ENCODE measurements at places on chromosomes 4 and X. TPM values are rescaled to one million over a fixed set of nuclear protein-coding genes. Genes with fewer than 3 reads are reported as not detected.

DNA sequence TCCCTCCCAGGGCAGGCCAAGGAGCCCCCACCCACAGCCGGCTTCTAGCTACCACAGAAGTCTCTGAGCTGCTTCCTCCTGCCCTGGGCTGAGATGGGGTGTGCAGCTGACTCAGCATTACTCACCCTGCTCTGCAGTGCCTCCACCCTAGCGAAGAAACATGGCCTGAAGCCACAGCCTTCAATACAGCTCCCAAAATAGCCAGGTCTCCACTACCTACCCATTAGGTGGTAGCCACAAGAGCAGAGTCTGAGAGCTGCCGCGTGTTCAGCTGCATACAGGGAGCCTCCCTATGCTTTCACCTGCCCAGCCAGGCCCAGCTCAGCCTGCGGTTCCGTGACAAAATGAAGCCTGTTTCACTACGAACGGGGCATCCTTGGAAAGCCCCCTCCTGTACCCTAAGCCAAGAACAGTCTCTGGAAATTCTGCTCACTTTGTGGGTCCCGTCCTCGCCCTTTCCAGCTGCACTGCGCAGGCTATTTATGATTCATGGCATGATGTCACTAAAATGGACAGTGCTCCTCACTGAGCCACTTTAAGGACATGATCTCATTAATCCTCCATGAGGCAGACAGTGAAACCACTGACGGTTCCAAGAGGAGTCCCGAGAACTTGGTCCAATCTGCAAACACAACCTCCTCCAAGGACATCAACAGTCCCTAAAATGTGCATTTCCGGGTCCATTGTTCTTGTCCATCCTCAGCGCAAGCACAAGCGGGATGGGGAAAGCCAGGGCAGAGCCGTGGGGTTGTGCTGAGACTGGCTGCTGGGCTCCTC, 20.2 kb downstream of the WDR1 start:
- DNase-seq, result no peak
- no peak overlapping the region for H3K27ac ChIP-seq
- peaks cover 29% of the 10 kb centered on the region for H3K36me3 ChIP-seq
- H3K4me1 ChIP-seq, result peaks cover 5% of the 10 kb centered on the region
- no peak overlapping the region for H3K4me3 ChIP-seq

The CITED1 gene
- total RNA-seq, result 0.45 TPM

The TMEM35A gene
- 5.8 TPM for total RNA-seq

DNA sequence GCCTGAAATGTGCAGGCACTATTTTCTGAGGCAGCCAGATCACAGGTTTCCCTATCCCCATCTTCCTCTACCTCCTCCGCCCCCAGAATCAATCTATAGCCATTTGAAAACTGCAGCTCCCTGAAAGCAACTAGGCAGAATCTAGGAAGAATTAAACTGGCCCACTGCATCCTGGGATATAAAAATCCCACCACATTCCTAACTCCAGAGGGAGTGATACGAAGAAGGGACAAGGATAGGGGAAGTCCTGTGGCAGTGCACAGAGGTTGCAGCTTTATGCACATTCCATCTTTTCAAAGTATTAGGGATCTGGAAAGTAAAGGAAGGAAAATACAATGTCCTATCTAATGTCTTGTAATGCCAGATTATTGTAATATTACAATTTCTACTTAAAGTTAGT, 18.3 kb upstream of the HERC3 start:
- no peak overlapping the region for H3K27ac ChIP-seq
- H3K4me1 ChIP-seq, result no peaks in the 10 kb centered on the region
- DNase-seq, result peak; percentile 80
- no peaks in the 10 kb centered on the region for H3K36me3 ChIP-seq
- no peak overlapping the region for H3K4me3 ChIP-seq
- no peaks in the 10 kb centered on the region for H3K27me3 ChIP-seq

DNA sequence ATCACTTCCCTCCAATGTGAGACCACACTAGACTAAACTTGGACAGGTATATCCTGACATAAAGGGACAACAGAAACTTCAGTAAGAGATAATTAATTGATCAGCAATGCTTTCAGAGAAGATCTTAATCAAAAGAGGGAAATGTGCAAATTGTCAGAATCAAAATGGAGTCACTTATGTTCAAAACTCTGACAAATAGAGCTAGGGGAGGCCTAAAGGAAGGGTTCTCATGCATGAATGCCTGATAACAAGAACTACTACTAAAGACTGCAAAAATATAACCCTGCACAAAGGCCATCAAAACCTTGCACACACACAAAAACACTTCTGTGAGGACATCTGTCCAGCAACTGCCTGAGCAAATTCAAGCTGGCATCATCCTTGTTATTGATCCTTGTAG, 637.5 kb upstream of the INTU start:
- H3K4me1 ChIP-seq, result no peaks in the 10 kb centered on the region
- no peaks in the 10 kb centered on the region for H3K36me3 ChIP-seq
- no peak overlapping the region for H3K4me3 ChIP-seq
- no peak for DNase-seq
- no peaks in the 10 kb centered on the region for H3K27me3 ChIP-seq
- H3K27ac ChIP-seq, result no peak overlapping the region

DNA sequence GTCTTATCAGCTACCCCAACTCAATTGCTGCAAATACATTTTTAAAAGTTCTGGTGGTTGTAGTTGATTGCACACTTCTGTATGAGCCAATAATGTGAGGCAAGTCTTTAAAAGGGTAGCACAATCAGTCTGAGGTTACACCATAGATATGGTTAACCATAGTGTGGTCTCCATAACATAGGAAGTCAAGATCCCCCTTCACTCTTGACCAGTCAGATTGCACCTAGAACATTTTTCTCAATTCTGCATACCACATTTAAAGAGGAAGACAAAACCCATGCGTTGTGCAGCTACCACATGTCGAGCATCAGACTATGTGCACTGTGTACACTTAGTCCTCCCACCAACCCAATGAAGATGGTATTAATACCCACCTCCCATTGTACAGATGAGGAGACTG, 26.5 kb upstream of the CYBB start:
- H3K27ac ChIP-seq, result no peak overlapping the region
- DNase-seq, result no peak
- no peak overlapping the region for H3K4me3 ChIP-seq
- H3K36me3 ChIP-seq, result no peaks in the 10 kb centered on the region

DNA sequence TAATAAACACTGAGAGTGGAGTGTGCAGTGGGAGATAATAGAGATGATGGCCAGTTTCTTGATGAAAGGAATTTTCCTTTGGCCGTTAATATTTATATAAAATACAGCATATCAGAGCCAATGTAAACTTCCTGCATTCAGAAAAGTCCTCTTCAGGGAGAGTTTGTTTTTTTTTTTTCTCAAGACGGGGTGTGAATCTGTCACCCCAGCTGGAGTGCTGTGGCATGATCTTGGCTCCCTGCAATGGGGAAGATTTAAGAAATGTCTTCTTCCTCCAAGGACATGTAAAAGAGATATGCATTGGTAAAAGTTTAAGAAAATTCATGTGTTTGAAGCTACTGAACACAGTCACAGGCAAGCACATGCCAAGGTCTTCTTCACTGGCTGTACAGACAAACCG, 25.4 kb upstream of the TBC1D9 start:
- H3K4me3 ChIP-seq, result no peak overlapping the region
- no peak overlapping the region for H3K27ac ChIP-seq
- no peaks in the 10 kb centered on the region for H3K36me3 ChIP-seq
- no peak for DNase-seq
- H3K4me1 ChIP-seq, result no peaks in the 10 kb centered on the region

GRCh38 chrX:102963955-102964354, 26.9 kb downstream of the RAB40AL start:
- no peaks in the 10 kb centered on the region for H3K27me3 ChIP-seq
- no peak overlapping the region for H3K4me3 ChIP-seq
- no peaks in the 10 kb centered on the region for H3K36me3 ChIP-seq

- H3K27ac ChIP-seq, result no peak overlapping the region
- DNase-seq, result no peak
- no peaks in the 10 kb centered on the region for H3K4me1 ChIP-seq
These were observed 260.7 kb downstream of the INPP4B start for GRCh38 chr4:142585411-142585810.

DNA sequence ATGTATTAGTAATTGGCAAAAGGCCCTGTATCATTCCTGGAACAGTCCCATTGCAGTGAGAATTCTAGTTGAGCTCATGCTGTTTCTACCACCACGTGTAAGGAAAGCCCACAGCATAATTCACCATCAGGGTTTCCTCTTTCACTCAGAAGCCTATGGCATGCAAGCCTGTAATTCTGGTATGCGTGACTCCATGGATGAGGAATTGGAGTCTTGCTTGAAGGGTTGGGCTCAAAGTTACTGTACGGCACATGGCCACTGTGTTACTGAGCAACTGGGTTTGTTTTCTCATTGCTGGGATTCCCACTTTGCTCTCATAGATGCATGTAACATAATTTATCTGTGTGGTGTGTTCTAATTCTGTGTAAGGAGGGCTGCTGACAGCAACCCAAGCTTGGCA, 132.3 kb upstream of the NR3C2 start:
- no peak for DNase-seq
- no peaks in the 10 kb centered on the region for H3K27me3 ChIP-seq
- no peak overlapping the region for H3K4me3 ChIP-seq
- no peaks in the 10 kb centered on the region for H3K36me3 ChIP-seq
- no peak overlapping the region for H3K27ac ChIP-seq

- H3K27me3 ChIP-seq, result no peaks in the 10 kb centered on the region
- no peak overlapping the region for H3K27ac ChIP-seq
- H3K4me1 ChIP-seq, result no peaks in the 10 kb centered on the region
- DNase-seq, result peak; percentile 36
These were observed 63.2 kb upstream of the TNIP3 start for GRCh38 chr4:121227341-121227792.

The FREM3 gene
- total RNA-seq, result 0.07 TPM

DNA sequence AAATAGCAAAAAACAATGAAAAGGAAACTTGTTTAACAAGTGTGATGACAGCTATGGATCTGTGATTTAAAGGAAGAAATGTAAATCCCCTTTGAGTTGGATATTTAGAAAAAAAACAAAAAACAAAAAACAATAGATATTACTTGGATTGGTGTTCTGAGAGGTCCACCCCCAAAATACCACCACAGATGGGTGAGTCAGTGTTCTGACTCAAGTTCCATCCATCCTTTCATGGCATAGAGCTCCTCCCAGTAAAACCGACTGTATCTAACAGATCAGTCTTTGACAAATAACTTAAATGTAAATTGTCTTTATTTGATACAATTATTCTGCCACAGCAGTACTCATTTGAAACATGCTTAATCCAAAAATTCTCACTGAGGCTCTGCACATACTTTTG, 27.4 kb downstream of the TMPRSS11B start:
- no peak for DNase-seq
- H3K27ac ChIP-seq, result no peak overlapping the region
- H3K36me3 ChIP-seq, result no peaks in the 10 kb centered on the region
- H3K4me3 ChIP-seq, result no peak overlapping the region
- peaks cover 20% of the 10 kb centered on the region for H3K4me1 ChIP-seq

The VEGFD gene
- not detected for total RNA-seq

GRCh38 chr4:121950680-121951520, 960 bp downstream of the TRPC3 start:
- no peaks in the 10 kb centered on the region for H3K36me3 ChIP-seq
- H3K27ac ChIP-seq, result no peak overlapping the region
- H3K4me1 ChIP-seq, result peaks cover 7% of the 10 kb centered on the region
- peak overlapping the region; percentile 91 for H3K4me3 ChIP-seq
- DNase-seq, result peak; percentile 44
- H3K27me3 ChIP-seq, result peaks cover 88% of the 10 kb centered on the region

DNA sequence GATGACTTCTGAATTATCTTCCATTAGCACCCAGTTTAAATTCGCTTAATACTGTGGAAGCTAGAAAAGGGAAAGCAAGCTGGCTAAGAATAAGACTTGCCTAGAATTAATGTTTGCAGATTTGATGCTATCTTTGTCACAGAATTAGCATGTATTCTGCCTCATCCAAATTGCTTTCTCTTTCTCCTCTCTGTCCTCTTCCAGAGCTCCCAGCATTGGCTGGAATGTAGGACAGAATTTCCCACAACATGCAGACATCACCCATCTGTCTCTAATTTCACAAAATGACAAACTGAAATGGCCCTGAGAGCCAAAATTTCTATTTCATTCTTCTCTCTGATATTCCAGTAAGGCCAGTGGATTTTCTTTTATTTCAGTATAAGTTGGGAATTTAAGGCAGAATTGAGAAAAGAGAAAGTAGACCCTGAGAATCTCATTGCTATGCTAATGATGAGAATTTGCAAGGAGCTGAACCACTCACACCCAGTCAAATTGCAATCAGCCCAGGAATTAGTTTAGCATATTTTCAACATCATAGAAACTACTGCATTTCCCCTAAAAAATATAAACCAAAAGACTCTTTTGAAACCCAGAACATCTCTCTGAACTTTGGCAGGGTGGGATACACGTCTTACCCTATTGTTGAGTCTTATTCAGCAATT, 188.8 kb downstream of the RCHY1 start:
- H3K4me1 ChIP-seq, result peaks cover 11% of the 10 kb centered on the region
- no peaks in the 10 kb centered on the region for H3K36me3 ChIP-seq
- no peaks in the 10 kb centered on the region for H3K27me3 ChIP-seq
- H3K27ac ChIP-seq, result no peak overlapping the region

The RRAGB gene
- total RNA-seq, result 6.0 TPM

DNA sequence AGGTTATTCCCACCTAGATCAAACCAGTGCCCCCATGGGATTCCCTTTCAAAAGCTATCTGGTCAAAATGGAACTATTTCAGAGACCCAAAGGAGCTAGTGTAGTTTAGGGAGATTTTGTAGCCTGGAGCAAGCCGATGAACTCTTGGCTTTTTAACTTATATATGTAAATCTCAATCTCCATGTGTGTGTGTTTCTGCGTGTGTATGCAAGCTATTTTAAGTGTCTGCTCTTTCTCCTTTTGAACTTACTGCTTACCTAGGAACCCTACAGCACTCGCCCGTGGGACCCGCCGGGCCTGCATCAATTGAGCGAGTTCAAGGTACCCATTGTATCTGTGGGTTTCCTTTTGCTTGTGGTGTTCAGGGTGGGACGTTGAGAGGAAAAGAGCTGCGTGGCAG, 10.4 kb downstream of the CSTF2 start:
- no peaks in the 10 kb centered on the region for H3K4me1 ChIP-seq
- H3K36me3 ChIP-seq, result peaks cover 25% of the 10 kb centered on the region
- H3K4me3 ChIP-seq, result no peak overlapping the region
- DNase-seq, result no peak
- H3K27ac ChIP-seq, result no peak overlapping the region

DNA sequence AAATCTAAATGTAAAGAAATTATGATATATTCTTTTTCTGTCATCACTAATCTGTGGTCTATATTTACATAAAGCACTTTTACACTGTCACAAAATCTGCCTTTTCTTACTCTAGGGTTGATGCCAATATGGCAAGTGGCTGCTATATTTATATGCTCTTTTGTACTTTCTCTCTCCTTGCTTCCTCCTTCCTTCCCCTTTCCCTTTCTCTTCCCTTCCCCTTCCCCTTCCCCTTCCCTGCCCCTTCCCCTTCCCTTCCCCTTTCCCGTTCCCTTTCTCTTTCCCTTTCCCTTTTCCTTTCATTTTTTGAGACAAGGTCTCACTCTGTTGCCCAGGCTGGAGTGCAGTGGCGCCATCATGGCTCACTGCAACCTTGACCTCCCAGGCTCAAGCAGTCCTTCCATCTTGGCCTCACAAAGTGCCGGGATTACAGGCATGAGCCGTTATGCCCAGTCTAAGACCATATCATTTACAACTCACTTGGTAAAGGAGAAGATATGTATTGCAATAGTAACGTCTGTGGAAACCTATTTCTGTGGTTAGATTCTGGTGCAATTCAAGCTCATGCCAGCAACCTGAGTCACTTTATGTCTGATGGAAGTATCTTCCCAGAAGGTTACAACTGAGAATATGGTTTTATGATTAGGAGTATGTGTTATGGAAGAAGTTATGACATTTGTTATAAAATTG, 13.9 kb upstream of the PLAC8 start:
- no peak for DNase-seq
- no peaks in the 10 kb centered on the region for H3K4me1 ChIP-seq
- H3K36me3 ChIP-seq, result no peaks in the 10 kb centered on the region
- H3K4me3 ChIP-seq, result no peak overlapping the region
- H3K27me3 ChIP-seq, result no peaks in the 10 kb centered on the region
